ENCODE measurements at places on chromosomes 3 and 15.

DNA sequence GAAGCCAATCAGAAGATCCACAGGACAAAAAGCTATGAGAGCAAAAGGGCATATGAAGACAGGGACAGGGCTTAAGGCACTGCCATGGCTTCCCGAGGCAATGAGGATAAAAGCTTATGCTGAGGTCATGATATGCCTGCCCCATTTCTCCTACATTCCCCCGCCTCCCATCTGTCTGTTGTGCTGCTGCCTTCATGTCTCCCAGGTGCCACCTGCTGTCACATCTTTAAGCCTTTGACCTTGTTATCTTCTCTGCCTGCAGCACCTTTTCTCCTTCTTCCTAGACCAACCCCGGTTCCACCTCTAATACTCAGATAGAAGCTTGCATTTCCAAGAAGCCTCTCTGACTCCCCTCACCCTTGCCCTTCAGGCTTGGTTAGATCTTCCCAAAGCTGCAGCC, 213.8 kb downstream of the ARRDC4 start:
- no peak for DNase-seq

DNA sequence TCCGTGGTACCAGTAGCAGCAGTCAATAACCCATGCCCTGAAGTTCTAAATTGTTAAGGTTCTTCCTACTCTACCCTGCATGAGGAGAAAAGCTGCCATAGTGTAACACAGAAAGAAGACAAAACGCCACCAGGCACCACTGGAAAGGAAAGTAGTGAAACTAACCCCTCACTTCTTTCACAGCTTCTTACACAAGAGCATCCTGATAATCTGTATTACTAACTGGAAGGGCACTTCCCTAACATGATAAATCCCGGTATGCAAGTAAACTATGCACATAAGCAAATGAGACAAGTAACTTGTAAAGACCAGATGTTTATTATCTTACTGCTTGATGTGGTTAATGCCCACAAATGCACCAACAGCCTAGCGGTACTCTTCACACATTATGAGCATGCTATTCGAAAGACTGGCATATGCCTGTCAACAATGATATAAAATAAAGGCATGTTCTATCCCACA, 141.3 kb downstream of the ADAM10 start:
- no peak for DNase-seq

GRCh38 chr3:179702271-179702947, 49.6 kb downstream of the USP13 start:
- DNase-seq, result no peak

DNA sequence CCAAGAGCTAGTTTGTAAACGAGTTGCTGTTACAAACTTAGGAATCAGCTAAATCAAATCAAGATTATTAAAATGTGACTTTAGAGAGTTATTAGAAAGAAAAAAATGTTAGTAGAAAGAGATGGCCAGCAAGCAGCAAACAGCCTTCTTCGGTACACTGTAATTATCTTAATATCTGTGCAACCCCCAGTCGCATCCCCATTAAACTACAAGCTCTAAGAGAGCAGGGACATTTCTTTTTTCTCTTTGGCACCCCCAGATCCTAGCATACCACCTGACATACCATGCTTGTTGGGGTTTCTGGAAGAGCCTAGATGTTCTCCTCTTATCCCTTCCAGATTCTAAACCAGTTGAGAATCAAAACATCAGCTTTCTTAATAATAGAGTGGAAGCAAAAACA, 45.1 kb upstream of the LIPC start:
- DNase-seq, result no peak

DNA sequence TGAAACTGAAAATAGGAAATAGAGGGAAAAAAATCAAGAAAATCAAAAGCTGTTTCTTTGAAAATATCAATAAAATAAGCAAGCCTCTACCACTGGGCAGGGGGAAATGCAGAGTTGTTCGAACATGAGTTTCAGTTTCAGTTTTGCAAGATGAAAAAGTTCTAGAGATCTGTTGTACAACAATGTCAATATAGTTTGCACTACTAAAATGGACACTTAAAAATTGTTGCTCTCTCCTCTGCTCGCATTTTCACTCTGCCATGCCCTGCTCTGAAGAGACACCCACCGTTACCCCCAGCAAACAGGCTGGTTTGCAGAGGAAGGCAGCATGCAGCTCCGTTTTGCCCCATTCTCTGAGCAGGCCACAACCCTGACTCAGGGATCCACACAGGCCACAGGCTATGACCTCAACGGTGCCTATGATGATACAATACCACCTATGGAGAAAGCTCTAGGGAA, 64.5 kb downstream of the ZNF148 start:
- peak; percentile 2 for DNase-seq

GRCh38 chr15:48361685-48362084, 30.5 kb downstream of the DUT start:
- no peak for DNase-seq

- no peak for DNase-seq
These were observed 53.4 kb downstream of the FOXB1 start for GRCh38 chr15:60057554-60057953.

- DNase-seq, result no peak
These were observed 20.1 kb upstream of the LDHAL6B start for GRCh38 chr15:59186501-59186900.

GRCh38 chr3:136146981-136147729, 49.0 kb downstream of the MSL2 start:
- DNase-seq, result no peak

DNA sequence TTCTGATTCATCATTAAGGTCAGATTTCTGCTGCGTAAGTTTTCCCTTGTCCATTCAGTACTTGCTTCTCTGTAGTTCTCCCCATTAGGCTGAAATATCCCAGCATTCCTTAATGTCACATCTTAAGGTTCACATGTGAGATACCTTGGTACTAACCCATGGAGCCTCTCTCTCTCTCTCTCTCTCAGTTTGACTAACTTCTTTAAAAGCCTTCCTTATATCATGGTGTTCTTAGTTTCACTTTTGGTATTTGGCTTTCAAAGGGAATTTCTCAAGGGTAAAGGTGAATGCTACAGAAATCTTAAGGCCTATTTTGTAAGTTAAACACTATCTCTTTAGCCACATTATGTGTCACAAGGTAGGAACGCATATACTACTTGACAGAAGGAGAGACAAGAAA, 427.3 kb upstream of the ZNF717 start:
- DNase-seq, result no peak
